ENCODE measurements at places on chromosomes 13 and 19.
A peak's percentile ranks its signal among the peaks of the same experiment; 100 is the strongest.

DNA sequence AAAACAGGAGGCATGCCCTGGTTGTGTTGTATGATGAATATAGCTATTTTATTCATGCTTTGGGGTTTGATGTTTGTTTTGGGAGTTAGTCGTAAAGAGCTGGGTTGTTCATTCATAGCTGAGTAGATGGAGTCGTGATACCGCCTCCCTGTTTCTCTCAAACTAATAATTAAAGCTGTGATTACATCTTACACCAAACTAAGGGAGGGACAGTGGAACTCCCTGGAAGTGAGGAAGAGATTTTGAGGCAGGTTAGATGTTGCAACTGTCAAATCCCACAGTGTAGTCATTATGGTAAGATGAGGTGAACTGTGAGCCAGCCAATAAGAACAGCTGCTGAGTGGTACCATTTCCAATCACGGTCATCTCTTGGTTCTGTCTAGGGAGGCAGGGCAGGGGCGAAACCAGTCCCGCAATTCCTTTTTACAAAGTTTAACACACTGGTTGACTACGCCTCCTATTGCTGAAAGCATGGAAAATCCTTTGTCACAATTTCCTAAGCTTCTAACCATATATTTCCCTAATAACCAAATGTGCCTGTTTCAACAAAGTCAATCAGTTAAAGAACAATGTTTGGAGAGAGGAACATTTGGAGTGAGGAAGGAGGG, 207.6 kb upstream of the SERP2 start:
- DNase-seq, result no peak

DNA sequence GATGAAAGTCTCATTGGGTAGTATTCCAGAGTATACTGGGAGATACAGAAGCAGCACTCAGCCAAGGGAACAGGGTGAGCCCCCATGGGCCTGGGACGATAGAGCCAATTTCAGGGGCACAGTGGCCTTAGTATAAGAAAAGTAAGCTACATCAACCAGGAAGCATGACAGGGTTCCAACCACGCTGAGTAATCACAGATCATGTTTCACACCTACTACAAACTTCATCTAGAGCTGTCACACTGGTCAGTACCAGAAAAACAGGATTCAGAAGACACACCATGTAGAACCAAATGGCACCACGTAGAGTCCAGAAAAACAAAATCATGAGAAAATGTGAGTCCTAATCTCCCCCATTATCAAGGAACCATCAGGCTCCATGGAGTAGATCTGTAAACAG, 1292.4 kb upstream of the MIR17HG start:
- no peak for DNase-seq

- DNase-seq, result no peak
Measured at GRCh38 chr13:23561261-23561660, 9.0 kb upstream of the TNFRSF19 start.

- peak; percentile 78 for DNase-seq
Measured at GRCh38 chr19:12884926-12885748, 1.9 kb downstream of the KLF1 start.

Data from AG20443 (cell line).